ENCODE measurements at places on chromosomes 5 and 9.

DNA sequence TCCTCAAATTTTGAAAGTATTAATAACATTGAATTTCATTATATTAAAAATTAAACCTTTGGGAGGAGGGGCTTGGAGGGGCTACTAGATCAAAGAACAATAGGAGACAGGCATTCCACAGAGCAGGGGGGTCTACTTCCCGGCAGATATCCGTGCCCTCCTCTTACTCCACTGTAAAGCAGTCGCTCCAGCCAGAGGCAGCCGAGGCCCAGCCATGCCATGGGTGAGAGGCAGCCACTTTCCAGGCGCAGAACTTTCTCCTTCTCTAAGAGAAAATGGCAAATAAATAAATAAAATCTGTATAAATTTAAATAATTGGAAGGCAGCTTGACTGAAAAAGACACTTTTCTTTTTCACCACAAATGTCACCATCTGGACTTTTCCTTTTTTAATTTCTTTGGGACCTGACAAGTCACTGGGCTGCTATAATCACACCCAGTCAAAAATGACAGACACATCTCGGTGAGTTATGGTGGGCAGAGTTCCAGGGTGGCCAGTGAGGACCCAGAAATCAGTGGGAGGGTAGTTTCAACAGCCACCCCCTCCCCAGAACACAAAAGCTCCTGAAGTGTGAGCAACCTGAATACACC lies 302.2 kb upstream of the SMARCA2 start:
- no peak for DNase-seq

GRCh38 chr5:113776168-113776567 lies 262.7 kb downstream of the YTHDC2 start:
- no peak for DNase-seq

DNA sequence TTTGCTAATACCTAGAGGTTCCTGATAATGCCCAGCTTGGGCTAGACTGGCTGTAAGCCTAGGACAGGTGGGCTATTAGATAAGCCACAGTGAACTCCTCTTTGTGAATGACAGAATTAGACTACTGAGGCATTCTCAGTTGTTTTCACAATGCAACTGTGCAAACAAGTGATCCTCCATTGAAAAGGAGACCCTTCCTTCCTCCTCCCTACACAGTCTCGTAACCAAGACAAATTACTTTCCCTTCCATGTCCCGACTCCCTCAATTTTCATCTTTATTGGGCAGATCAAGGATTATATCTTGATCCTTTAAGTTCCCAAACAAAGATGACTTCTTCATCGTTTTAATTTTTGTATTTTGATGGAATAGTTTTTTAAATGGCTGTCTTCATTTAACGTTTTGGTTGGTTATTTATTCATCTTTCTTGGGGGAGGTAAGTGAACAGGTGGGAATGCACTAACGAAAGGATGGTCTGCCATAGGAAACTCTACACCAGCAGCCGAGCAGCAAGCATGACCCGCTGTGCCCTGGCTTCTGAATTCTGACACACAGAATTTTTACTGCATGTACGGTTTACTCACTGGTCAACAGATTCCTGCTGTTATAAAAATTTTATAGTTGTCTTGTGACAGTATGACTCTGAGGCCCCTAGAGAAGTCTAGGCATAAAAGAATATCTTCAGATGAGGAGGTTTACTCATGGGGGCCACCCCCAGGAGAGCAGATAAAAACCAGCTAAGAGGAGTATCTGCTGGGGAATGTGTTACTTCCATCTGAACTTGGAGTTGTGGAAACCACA lies 137.5 kb upstream of the TUT7 start:
- no peak for DNase-seq

DNA sequence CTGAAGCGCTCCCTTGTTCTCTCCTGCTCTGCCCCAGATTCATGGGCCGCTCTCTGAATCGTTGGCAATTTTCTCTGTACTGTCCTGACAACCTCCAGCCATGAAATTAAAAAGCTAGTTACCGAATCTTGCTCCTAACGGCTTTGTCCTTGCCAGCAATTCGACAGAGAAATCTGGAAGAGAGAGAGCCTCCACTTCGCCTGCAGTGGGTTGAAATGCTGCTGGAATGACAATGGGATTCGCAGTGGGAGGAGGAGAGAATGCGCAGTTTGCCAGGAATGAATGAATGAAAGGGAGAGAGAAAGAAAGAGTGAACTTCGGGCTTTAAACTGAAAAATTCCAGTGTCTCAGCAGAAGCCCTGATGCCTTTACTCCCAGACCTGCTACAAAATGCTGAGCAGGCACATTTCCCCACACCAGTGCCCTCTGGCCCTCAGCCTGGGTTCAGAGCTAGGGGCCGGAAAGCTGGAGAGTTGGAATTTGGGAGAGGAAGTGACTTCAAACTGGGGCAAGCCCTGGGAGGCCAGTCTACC lies 11.5 kb upstream of the BOD1 start:
- DNase-seq, result no peak

DNA sequence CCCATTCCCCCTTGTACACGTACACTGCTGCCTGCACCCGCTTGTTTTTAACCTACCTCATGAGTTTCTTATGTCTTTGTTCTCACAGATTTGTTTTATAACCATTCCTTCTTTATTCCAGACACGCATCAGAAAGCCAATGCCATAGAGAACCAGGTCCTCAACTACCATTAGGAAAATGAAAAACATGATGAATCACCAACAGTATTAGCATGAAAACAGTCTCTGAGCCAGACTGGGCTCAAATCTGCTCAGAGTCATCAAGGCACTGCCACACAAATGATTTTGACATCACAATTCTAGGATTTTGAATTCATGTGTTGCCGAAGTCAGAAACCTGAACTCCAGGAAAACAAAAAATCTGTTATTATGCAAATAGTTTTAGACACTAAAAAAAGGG lies 394.1 kb upstream of the GRIA1 start:
- DNase-seq, result no peak

GRCh38 chr9:114238891-114239875 lies 83.7 kb upstream of the ORM1 start:
- no peak for DNase-seq

- DNase-seq, result no peak
These were observed 13.1 kb upstream of the PDCL start for GRCh38 chr9:122841501-122841900.

GRCh38 chr9:10168241-10168640 lies 444.6 kb downstream of the PTPRD start:
- DNase-seq, result no peak

DNA sequence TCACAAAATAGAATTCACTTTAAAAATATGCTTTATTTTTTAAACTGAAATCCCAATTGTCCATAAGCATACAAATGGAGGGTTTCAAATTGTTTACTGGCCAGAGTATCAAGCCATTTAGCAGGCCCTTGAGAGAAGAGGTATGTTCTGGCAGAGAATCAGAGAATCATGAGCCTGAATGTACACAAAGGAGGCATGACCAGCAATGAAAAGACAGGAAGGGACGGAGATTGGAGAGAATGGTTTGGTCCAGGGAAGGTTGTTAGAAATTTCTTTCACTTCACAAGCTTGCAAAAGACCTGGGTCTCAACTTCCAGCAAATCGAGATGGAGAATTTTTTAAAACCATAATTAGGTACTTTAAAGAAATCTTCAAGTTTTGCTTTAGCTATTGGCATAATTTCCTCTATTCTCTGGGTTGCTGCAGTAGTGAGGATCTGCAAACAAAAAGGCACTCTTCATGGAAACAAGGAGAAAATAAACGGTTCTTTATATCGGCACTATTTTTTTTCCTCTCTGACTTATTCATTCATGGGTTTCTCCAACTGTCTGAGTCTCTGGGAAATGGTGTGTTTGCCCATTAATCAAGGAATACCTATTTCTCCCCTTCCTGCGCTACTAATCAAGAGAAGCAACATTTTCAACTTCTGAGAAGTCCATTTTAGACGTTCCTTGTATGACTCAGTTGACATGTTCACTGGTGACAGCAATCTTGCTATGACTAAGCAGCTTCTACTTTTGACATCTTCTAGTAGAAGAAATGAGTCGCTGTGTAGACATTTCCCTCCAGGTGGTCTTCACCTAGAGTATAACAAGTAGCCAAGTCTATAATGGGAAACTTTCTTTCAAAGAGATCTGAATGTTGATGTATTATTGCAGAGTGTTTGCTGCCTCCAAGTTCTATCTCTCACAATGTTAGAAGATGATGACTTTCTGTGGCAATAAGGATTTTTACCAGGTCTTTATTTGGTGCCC lies 23.1 kb upstream of the ERCC6L2 start:
- DNase-seq, result peak; percentile 5

DNA sequence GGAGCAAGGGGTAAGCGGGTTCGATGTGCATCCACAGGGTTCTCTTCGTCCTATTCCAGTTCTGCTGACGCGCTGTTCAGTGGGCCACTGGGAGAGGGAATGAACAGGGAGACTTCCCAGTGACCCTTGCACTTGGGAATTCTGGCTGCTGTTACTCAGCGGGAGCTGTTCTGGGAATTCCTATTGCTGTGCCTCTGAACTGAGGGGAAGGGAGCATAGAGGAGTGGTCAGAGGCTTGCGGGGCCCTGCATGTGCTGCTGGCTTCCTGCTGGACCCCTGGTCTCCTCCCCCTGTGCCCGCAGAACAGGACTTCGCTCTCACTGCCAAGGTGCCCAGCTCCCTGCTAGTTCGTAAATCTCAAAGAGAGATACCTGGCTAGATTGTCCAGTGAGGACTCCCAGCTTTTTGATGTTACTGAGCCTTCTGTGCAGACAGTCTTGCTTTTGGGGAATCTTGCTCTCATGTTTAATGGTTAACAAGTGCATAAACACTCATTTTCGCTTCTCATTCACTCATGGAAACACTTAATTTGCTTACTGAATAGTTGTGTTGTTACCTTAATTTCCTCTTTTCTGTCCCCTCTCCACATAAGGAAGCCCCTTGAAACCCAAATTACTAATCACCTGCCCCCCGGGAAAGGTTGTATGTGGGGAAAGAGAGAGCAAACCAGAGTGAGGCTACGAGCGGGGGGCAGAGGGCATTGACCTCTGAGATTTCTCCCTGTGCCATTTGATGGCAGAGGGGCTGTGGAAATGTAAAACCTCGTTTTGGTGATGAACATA lies 5.9 kb downstream of the TRIO start:
- DNase-seq, result no peak

- no peak for DNase-seq
These were observed 58.4 kb upstream of the FBXL7 start for GRCh38 chr5:15441433-15442192.

DNA sequence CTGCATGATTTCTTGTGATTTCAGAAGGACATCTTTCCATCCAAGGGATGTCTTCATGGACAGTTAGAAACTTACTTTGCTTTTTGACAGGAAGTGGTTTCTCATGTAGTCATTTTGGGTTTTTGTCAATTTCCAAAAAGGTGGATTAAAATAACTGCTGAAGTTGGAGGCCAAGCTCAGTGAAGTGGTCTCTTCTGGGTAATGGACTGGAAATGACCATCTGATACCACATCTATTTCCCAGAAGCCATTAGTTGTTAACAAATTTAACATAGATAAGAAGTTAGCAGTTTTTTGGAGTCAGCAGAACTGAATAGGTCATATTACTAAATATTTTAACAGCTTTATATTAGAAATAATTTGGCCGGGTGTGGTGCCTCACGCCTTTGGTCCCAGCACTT lies 86.2 kb upstream of the MYO10 start:
- no peak for DNase-seq
